ENCODE measurements at places on chromosomes 2 and 18.

- DNase-seq = no peak
Observed at GRCh38 chr2:168087401-168087800, 160.0 kb downstream of the STK39 start.

- no peak for DNase-seq
Observed at GRCh38 chr2:28399956-28400355, 7.3 kb downstream of the FOSL2 start.

DNA sequence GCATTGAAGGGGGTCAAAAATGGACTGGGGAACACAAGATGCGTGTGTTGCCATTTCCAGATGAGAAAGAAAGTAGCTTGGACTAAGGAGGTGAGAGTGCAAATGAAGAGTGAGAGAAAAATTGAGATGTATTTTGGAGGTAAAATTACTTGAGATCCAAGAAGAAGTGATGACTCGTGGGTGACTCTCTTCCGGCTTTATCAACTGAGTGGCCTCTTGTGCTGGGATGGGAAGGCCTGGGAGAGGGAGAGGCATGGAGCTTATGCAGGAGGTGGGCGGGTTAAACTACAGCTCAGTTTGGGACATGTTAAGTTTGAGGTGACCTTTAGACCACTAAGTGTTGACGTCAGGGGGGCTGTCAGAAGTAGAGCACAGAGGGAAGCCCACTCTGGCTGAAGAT lies 34.9 kb downstream of the SULT1C2 start:
- DNase-seq = no peak

- DNase-seq = no peak
Observed at GRCh38 chr2:71457923-71458322, 4.6 kb downstream of the DYSF start.

- DNase-seq = no peak
Observed at GRCh38 chr2:17538022-17538843, 2.3 kb upstream of the VSNL1 start.

GRCh38 chr18:24397131-24397693 lies 412 bp downstream of the OSBPL1A start:
- DNase-seq = peak; percentile 36

DNA sequence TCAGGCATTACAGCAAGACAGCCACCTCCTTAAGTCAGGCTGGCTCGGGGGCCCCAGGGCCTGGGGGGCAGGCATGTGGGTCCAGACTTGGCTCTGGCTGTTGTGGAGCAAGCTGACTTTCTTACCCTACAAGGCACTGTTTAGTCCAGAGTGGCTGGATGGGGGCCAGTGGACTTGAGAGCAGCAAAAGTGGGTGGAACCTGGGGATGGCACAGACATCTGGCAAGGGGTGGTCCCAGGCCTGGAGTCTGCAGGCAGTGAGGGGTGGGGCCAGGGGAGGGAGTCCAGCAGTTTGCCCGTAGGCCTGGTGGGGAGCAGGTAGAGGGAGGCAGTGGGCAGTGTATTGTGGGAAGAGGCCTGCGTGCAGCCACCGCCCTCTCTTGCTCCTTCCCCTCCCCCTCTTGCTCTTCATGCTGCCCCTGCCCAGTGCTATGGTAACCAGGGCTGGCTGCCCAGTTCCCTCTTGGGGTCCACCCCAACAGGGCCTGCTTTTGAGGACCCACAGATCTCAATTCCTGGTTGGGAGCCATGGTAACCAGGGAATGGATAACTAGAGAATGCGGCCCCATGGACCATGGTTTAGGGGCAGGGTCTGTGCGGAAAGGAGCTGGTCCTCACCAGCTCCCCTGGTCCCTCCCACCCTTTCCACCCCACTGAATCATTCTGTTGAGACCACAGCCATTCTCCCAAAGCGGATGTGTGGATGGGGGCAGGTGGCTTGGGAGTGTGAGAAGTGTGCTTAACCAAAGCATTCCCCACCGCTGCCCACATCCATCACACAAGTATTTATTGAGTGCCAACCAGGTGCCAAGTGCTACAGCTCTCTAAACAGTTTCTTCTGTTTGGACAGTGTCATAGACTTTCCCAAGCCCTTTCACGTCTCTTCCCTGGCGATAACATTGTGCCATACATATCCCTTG lies 19.3 kb downstream of the SPEG start:
- DNase-seq = no peak
